Effector CD8-positive, alpha-beta T cell (primary cell): ENCODE measurements at places on chromosomes 7 and 10.

DNA sequence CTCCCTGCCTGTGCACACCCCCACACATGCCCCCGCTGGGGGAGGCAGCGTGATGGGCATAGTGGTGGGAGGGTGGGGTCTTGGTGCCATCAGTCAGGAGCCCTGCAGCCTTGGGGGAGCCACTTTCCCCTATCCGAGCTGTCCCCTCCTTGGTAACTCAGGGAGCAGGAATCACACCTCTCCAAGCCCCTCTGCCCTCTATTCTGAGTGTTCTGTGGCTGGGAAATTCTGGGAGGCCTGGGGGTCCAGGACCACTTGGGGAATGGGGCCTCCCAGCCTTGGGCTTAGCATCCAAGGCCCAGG, 11.3 kb downstream of the DPYSL4 start:
- DNase-seq: no peak

GRCh38 chr10:6431186-6431585, 148.9 kb downstream of the PRKCQ start:
- DNase-seq: no peak

GRCh38 chr7:128738570-128739047, 550 bp upstream of the CALU start:
- no peak for DNase-seq

DNA sequence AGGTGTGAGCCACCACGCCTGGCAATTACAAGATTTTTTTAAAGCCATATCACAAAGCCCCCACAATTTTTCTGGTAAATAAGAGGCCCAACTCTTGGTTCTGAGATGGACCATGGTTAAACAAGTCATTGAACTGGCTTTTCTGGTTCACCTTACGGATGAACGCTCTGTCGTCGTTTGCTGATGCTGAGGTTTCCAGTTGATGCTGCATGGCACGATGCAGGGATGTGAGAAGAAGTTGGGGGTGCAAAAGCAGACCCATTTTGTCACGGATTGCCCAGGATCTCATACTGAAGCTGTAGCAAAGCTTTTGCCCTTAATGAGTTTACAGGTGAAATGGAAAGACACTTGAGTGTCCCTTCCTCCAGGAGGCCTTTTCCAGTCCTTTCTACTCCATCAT, 2.0 kb upstream of the IL2RA start:
- no peak for DNase-seq

GRCh38 chr7:154721086-154721485, 281.8 kb downstream of the PAXIP1 start:
- DNase-seq: no peak

DNA sequence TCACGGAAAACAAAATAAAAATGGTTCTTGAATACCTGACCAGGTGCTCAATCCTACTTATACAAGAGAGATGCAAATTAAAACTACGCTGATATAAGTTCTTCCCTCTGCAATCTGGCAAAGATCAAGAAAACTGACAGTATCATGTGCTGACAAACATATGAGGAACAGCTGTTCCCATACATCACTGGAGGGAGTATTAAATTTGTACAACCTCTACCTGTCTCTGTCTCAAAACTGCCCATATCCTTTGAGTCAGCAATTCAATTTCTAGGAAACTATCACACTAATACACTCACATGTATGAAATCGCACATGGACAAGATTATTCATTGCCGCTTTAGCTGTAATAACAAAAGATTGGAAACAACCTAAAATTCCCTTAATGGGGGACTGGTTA, 11.0 kb upstream of the IL6 start:
- no peak for DNase-seq

DNA sequence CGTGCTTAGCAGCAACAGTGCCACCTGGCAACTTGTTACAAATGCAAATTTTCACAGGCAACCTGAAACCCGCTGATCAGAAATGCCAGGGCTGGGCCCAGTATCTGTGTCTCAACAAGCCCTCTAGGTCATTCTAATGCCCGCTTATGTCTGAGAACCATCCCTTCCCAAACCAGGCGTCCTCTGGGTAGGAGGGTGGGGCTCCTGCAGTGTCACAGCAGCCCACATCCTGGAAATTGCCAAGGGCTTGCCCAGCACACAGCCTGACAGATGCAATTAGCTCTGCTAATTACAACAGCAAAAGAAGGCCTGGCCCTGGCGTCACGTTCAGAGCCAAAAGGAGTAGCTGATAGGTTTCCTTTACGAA, 15.9 kb downstream of the ITPRIP start:
- no peak for DNase-seq

DNA sequence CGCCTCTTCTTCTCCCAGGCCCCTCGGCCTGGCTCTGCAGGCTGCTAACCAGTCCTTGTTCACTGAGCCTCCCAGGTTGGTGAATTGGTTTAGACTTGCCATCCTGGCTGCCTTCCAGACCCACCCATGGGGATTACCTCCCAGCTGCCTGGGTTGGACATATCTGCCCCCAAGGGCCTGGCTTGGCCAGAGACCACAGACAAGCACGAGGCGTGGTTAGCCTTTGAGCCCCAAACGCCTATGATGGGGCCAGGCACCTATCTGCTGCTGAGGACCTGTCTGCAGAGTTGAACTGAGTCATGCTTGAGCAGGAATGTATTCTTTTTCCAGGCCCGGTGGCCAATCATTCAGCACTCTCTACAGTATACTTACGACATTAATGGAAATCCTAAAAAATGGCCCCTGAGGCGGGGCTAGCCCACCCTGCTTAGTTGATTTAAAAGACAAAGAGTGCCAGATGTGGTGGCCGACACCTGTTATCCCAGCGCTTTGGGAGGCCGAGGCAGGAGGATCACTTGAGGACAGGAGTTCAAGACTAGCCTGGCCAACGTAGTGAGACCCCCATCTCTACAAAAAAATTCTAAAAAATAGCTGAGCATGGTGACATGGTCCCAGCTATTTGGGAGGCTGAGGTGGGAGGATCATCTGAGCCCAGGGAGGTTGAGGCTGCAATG, 361.5 kb downstream of the FRMD4A start:
- DNase-seq: no peak

DNA sequence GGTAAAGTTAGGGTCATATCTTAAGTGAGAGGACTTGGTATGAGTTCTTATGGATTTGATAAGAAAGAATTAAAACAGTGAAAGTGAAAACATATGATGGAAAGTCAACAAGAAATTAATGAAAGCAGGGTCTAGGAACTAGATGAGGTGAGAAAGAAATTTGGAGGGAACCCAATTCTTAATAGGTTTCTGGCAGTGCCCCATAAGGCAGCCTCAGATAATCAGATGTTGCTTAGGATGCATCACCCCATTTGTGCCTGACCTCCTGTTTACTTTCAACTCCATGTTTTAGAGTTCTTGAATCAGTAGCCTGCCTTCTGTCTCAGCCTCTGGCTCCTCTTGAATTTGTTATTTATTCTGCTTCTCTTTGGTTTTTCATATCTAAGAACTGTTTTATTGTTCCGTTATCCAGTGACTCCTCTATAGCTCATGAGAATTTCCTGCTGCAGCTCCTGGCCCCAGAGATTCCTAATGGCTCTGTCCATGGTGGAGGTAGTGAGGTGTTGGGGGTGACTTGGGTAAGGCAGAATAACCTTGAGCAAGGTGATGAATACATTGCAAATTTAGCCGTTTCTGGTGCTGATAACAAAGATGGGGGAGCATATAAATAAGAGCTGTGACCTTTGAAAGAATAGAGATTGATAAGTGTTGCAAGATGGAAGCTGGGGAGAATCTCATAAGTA, 17.6 kb downstream of the ITGB8 start:
- no peak for DNase-seq

- no peak for DNase-seq
Measured at GRCh38 chr7:81491573-81491972, 278.3 kb downstream of the HGF start.

DNA sequence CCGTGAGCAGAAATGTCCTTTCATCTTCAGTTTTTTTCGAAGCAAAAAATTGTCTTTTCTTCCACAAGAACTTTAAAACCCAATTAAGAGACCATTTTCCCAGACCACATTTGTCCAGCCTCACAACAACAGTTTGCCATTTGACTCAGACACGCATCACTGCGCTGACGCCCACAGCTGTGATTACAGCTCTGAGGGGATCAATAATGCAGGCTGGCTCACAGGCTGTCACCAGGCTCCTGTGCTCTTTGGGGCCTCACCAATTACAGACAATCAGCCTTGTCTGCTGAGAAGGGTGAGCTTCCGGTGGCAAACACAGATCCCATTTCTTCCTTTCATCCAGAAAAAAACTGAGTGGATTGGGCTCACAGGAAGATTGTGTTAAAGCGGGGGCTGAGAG, 33.3 kb downstream of the DDC start:
- DNase-seq: no peak

GRCh38 chr10:127534074-127534473, 15.0 kb upstream of the NPS start:
- DNase-seq: no peak
